ENCODE measurements at places on chromosomes 1 and 21.

DNA sequence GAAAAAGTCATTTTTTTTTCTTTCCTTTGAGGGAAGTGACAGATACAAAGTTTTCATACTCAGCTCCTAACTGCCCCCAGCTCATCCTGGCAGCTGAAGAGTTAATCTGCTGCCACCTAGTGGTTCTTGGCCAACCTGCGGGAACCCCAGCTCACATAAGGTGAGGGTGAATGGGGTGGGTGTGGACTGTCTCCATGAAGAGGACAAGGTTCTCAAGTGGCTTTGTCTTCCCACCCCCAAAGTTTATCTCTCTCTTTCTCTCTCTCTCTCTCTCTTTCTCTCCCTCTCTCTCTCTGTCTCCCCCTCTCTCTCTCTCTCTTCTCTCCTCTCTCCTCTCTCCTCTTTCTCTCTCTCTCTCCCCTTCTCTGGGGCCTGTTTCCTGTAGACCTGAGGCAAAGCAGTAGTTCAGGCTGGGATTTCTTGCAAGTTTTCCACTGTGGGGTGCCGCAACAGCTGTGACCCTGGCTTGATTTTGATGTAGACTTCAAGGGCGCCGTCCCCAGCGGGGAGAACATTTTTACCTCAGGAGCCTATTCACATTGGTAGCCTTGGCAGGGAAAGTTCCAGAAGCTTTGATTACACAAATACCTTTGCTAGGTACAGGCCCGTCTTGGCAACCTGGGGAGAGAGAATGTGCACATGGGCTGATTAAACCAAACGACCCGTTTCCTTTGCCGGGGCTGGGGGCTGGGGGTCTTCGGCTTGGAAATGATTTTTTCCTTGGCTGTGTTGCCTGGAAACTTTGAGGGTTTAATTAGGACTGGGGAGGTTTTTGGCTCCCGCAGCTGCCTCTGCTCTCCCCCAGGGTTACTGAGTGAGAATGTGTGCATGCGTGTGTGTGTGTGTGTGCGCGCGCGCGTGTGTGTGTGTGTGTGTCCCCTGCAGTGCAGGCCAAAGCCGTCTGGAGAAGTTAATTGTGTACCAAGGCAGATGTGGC is 135.9 kb downstream of the TM2D1 start:
- no peak overlapping the region for H3K27ac ChIP-seq
- H3K4me1 ChIP-seq: no peaks in the 10 kb centered on the region
- H3K4me3 ChIP-seq: no peak overlapping the region
- H3K36me3 ChIP-seq: no peaks in the 10 kb centered on the region
- DNase-seq: no peak

- no peaks in the 10 kb centered on the region for H3K27me3 ChIP-seq
- no peaks in the 10 kb centered on the region for H3K4me1 ChIP-seq
- H3K27ac ChIP-seq: no peak overlapping the region
- no peak for DNase-seq
- no peaks in the 10 kb centered on the region for H3K36me3 ChIP-seq
These were observed 32.7 kb upstream of the C1orf198 start for GRCh38 chr1:230900984-230901383.

DNA sequence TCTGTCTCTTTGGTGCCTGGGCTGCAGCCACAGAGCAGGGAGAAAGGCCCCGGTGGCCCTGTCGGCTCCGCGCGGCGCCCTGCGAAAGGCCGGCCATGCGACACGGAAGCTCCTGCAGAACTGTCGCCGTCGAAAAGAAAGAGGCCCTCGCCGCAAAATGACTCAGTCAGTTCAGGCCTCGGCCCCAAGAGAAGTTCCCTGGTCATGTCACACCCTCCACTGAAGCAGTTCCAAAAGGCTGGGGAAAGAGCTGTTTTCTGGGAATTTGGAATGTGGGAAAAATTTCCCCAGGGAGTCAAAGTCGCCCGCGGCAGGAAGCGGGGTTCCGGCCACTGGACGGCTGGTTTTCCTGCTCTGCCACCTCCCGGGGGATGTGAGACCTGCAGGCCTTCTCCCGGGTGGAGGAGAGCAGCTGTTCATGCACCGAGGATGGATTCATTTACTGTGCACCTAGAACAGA is 115.8 kb upstream of the ZNF678 start:
- no peaks in the 10 kb centered on the region for H3K4me1 ChIP-seq
- no peaks in the 10 kb centered on the region for H3K36me3 ChIP-seq
- no peak for DNase-seq
- no peaks in the 10 kb centered on the region for H3K27me3 ChIP-seq
- H3K4me3 ChIP-seq: no peak overlapping the region
- H3K27ac ChIP-seq: no peak overlapping the region

GRCh38 chr1:168287237-168287664 is 6.6 kb downstream of the TBX19 start:
- no peak overlapping the region for H3K27ac ChIP-seq
- no peak overlapping the region for H3K4me3 ChIP-seq

- H3K27ac ChIP-seq: no peak overlapping the region
- no peaks in the 10 kb centered on the region for H3K27me3 ChIP-seq
- no peaks in the 10 kb centered on the region for H3K36me3 ChIP-seq
- no peak for DNase-seq
- peaks cover 6% of the 10 kb centered on the region for H3K4me1 ChIP-seq
- no peak overlapping the region for H3K4me3 ChIP-seq
These were observed 27.7 kb downstream of the TEX35 start for GRCh38 chr1:178540646-178541045.

DNA sequence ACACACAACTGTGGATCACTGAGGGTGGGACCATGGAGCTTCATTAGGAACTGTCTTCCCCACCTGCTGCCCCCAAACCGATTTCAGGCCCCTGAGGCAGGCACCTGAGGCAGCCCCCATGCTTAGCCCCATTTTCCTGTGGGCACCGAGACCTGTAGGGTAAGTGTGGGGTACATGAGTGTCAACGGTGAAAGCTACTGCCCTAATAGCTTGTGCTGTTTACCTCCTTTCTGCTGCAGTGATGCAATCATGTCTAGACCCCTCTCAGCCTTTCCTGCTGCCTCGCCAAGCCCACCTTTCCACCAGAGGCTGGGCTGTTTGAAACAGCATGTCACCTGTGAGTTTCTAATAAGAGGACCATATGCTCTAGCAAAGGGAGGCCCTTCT is 53.0 kb downstream of the NFASC start:
- no peaks in the 10 kb centered on the region for H3K4me1 ChIP-seq
- H3K36me3 ChIP-seq: no peaks in the 10 kb centered on the region
- H3K4me3 ChIP-seq: no peak overlapping the region
- DNase-seq: no peak
- no peaks in the 10 kb centered on the region for H3K27me3 ChIP-seq

GRCh38 chr1:32701951-32702598 is 495 bp downstream of the SYNC start:
- H3K4me3 ChIP-seq: peak overlapping the region; percentile 86
- peaks cover 14% of the 10 kb centered on the region for H3K4me1 ChIP-seq
- peak overlapping the region; percentile 99 for H3K27ac ChIP-seq
- DNase-seq: no peak
- H3K27me3 ChIP-seq: no peaks in the 10 kb centered on the region
- H3K36me3 ChIP-seq: peaks cover 2% of the 10 kb centered on the region

- H3K27ac ChIP-seq: no peak overlapping the region
- no peaks in the 10 kb centered on the region for H3K4me1 ChIP-seq
- no peaks in the 10 kb centered on the region for H3K27me3 ChIP-seq
- no peak for DNase-seq
These were observed 170.5 kb downstream of the APP start for GRCh38 chr21:25999921-26000582.

GRCh38 chr1:39684313-39684664 is 6.9 kb downstream of the HPCAL4 start:
- no peak for DNase-seq
- H3K36me3 ChIP-seq: no peaks in the 10 kb centered on the region
- no peak overlapping the region for H3K27ac ChIP-seq
- no peak overlapping the region for H3K4me3 ChIP-seq

Data from ascending aorta (tissue), 2 donors.